ENCODE measurements at places on chromosomes 5 and 9.

GRCh38 chr5:153779836-153780235 lies 258.9 kb downstream of the FAM114A2 start:
- DNase-seq, result no peak

DNA sequence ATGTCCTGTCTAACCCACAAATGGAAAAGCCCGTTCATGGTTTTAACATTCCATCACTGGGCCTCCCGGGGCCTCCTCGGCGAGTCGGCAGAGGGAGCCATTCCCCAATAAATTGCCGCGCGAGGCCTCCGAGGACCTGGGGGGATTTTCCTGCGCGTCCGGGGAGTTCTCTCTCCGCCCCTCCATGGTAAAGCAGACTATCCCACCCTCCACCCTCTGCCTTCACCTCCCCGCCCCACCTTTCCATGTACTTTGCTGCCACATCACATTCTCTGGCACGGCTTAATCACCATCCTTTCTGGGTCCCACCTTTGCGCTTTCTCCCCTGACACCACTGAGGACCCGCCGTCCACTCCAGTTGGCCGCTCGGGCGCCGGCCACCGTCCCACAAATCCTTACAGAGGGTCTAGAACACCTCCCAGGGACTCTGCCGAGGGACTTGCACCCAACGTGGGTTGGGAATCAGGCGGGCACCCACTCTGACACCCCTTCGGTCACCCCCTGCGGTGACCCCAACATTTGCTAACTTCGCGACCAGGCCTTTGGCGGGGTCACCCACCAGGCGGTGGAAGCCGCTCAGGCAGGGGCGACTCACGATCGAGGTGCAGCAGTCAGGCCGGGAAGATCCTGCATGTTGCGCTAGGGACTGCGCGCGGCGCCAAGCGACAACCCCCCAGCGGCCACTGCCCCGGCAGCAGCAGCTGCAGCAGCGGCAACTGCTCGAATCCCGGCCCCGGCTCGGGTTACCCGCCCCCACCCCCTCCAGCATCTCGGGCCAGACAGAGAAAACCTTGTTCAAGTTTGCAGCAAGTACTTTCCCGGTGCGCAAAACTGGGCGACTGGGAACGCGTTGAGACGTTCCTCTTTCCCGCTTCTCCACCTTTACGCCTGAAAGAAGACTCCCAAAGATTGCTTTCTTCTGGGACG lies at the start of gene MEGF10:
Gene MEGF10, plus strand, starts transcription at position 778 of the 927 bp plus-strand sequence. CDS start 40,513 bp downstream, outside the sequence.
- peak; percentile 61 for DNase-seq

GRCh38 chr9:94915476-94916450 lies 189.3 kb downstream of the AOPEP start:
- no peak for DNase-seq

DNA sequence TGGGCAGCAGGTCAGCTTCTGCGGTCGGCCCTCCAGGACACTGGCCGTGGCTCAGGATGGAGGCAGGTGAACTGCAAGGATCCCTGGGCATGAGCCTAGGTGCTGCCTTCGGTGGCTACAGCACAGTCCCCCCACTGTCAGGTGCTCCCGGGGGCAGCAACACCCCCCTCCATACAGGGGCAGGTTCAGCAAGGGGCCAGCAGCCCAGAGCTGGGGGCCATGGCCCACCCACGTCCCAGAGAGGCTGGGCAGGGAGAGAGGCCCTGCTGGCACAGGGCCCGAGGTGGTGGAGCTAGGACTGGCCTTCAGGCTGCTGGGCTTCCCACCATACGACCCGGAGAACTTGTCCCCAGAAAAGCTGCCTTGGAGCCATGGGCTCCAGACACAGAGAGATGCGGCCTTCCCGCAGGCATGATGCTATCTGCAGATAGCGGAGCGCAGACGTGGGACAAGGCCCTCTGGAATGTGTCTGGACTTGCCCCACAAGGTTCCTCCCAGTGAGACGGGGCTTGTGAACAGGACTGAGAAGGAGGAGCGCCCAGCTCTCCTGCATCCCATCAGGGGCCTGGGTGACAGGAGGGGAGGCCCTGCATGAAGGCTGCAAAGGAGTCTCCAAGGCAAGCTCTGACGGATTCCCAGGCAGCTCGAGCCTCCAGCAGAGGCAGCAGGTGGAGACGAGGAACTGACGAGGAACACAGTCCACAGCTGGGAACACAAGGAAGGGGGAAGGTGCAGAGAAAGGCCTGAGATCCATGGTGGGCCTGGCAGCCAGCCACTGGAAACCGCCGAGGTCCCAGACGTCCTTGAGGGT lies 111.1 kb downstream of the VAV2 start:
- peak; percentile 74 for DNase-seq

GRCh38 chr5:15680455-15680854 lies 180.5 kb downstream of the FBXL7 start:
- DNase-seq, result no peak

DNA sequence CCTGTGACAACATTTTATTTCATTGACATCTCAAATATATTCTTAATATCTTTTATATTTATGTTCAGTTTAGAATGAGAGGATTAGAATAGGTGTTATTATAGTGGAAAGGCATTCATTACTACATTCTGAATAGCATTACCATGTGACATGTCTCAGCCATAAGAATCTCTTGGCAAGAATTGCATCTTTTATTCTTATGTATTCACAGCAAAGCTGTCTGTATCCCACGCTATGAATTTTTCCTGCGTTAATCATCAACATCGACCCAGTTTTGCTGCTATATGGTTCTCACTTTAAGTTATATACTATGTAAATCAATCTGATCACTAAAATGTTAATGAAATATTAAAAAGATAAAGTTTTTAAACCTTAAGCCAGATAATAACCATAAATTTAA lies 248.6 kb downstream of the TMEM232 start:
- DNase-seq, result no peak

GRCh38 chr5:132943362-132944022 lies 19.9 kb downstream of the AFF4 start:
- no peak for DNase-seq

- DNase-seq, result no peak
Measured at GRCh38 chr9:81590688-81591087, 98.7 kb downstream of the TLE1 start.

DNA sequence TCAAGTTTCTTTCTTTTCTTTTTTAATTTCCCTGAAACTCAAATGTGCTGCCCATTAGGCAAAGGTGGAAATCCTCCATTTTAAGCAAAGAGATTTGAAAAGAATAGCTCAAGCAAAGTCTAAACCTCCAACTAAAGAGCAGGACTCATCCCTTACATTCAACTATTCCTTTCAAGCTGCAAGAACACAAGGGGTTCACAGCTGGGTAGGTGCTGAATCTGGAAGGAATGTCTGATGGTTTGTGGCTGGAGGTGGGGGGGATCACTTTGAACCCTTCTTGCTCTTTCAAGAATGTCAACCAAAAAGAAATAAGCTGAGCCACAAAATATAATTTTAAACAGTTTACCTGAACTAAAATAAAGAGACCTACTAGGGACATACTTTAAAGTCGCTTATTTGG lies 375.7 kb upstream of the CDH10 start:
- no peak for DNase-seq

- no peak for DNase-seq
Measured at GRCh38 chr9:15213249-15213648, 93.8 kb downstream of the TTC39B start.

GRCh38 chr5:168608386-168608785 lies 29.2 kb upstream of the PANK3 start:
- no peak for DNase-seq

DNA sequence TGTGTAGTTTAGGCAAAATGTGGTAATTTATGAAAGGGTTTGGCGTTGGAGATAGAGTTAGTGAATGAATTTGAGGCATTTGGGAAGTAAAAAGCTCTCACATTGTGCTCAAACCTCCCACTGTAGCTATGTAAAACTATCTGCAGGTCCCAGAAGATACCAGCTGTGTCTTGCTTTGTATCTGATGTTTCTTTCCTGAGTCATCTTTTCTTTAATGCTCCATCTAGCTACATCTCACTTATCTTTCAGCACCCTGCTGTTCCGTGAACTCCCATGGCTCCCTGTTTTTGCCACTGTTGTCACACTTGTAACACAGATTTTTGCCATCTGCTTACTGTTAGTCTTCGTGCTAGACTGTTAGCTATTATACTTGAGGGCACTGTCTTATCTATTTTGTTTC lies 253.1 kb downstream of the NPR3 start:
- DNase-seq, result no peak

DNA sequence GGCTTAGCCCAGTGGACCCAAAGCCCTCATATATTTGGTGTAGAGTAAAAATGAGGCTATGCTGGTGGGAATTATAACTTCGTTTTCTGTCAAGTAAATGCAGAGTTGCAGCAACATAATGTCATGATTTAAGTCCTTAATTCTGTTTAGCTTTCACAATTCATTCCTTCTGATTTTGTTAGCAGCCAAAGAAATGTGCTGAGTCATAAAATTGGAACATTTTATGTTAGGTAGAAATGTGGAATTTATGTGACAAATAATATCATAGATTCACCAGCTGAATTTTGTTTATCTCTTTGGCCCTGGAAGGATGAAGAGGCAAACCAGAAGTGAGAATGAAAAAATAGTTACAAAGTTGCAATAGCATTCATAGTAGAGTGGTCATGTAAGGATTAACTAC lies 247.0 kb downstream of the TRPM3 start:
- no peak for DNase-seq

DNA sequence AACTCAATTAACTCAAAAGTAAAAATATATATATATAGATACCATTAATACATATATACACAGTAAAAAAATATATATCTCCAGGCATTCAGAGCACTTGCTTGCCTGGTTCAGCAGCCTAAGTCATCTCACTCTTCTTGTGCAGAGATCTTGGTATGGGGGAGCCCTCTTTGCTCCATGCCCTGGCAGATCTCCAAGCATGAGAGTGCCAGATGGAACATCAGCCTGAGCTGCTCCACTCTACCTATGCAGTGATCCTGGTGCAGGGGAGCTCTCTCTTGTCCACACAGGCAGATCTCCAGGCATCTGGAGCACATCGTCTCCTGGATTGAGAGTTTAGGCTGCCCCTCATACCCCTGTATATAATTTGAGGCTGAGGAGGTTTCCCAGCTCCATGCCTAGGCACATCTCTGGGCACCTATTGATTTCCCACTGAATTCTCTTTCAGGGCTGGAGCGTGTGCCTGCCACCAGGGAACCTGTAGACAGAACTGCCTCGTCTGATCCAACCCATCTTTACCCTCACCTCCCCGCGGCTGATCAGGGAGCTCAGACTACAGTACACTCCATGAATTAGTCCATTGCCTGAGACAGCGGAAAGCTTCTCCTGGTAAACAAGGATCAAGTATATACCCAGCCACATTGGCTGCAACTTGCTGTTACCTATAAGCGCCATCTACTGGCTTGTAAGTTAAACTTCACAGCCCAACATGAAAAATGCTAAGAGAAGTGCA lies 342.4 kb upstream of the GRIA1 start:
- peak; percentile 81 for DNase-seq

DNA sequence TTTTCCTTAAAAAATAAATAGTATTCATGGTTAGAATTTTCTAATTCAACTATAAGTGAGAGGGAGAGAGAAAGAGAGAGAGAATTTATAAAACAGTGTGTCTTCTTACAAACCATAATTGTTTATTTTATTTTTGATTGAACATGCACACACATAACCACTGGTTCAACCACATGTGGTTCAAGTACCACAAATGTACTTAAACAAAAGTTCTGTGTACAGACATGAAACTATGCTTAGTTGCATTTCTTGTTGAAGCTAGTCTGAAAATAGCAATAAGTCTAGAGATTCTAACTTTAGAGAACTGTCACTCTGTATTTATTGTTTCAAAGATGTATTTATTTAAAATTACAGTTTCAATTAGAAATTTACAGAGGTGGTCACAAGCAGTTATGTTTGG lies 130.6 kb upstream of the PDE4D start:
- DNase-seq, result no peak

DNA sequence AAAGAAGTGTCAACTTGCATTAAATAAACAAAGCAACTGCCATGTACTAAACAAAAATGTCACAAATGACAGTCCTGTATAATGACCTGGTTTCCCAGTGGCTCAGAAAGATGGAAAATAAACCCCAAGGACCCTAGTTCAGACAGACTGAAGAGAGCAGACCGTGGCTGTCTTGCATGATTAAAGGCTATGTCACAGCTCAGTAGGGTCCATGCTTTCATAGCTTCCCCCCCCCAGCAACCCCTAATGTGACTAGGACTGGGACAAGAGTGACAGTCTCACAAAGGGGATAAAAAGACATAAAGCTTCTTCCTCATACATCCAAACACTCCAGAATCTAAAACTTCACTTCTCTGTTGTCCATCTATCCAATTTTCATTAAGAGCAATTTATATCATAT lies 113.6 kb downstream of the NR6A1 start:
- no peak for DNase-seq

GRCh38 chr5:5494489-5495402 lies 72.3 kb downstream of the ICE1 start:
- DNase-seq, result peak; percentile 89

GRCh38 chr9:17795744-17796143 lies 216.9 kb downstream of the SH3GL2 start:
- DNase-seq, result no peak

DNA sequence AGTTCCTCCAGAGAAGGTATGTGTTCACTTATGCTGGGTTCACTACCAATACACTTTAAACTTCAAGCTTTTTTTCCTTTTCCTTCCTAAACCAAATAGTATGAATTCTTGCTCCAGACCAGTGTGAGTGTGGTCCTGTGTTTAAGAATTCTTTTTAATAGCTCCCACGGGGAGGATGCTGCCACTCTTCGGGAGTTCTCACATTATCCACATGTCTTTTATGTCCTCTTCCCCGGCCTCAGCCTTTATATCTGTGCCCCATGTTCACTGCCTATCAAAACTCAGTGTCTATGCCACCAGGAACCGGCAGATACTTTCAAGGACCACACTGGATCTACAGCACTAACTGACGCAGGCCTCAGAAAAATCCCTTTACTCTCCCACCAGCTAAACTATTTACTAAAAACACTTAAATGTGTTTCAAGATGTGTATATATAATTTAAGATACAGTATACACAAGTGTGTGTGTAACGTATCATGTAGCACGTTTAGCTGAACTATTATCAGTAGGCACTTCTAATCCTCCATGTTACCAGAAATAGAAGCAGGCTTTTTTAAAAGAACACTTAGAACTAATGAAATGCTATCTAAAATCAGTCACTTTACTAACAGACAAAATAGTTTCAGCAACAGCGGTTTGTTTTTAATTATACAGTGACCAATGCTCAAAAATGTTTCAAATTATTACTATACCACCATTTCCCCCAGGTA lies 88.0 kb downstream of the PLPP1 start:
- DNase-seq, result no peak

- DNase-seq, result no peak
Measured at GRCh38 chr5:158534203-158534602, 565.5 kb downstream of the EBF1 start.

DNA sequence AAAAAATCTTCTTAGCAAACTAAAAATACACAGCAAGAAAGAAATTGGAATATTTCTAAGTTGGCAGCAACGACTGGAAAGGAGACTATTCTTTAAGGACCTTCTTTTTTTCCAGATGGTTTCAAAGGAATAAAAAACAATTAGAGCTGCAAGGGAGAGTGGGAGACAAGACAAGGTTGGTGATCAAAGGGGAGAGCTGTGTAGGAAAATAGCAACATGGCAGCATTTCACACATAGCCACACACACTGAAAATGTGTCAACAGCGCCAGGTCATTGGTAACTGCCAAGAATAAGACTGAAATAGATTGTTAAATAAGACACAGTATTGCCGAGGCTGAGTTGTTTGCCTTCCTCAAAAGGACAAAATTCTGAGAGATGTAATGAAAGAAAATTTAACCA lies 88.1 kb upstream of the TLE1 start:
- DNase-seq, result no peak

All from T47D (cell line).